ENCODE measurements at places on chromosomes 7 and 10.

GRCh38 chr10:78776756-78777155 lies 292.0 kb upstream of the ZMIZ1 start:
- no peak for DNase-seq

GRCh38 chr7:130292682-130293257 lies at the start of gene CPA4:
Gene CPA4, plus strand, starts transcription at chr7:130293161. Its CDS starts 20 bp downstream, at chr7:130293181.
- DNase-seq: no peak

- no peak for DNase-seq
These were observed 490.8 kb downstream of the IPMK start for GRCh38 chr10:57776688-57777432.

- DNase-seq: no peak
These were observed 49.5 kb downstream of the VSTM2A start for GRCh38 chr7:54591404-54592386.

- no peak for DNase-seq
These were observed 20.3 kb downstream of the NACAD start for GRCh38 chr7:45068236-45069023.

DNA sequence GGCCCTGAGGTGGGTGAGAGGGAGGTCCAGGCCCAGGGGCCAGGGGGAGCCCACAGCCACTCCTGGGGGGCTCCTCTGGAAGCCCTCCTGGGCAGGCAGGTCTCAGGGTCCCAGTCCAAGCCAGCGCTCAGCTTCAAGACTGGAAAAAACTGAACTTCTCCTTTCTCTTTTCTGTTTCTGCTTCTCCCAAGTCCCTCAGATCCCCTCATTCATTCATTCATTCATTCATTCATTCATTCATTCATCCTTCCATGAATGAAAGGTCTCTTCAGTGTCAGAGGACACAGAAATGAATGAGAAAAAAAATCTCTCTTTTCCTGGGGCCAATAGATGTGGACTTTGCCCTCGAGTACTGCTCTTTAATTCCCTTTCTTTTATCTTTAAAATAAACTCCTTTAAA lies 34.6 kb upstream of the PSMG3 start:
- no peak for DNase-seq

DNA sequence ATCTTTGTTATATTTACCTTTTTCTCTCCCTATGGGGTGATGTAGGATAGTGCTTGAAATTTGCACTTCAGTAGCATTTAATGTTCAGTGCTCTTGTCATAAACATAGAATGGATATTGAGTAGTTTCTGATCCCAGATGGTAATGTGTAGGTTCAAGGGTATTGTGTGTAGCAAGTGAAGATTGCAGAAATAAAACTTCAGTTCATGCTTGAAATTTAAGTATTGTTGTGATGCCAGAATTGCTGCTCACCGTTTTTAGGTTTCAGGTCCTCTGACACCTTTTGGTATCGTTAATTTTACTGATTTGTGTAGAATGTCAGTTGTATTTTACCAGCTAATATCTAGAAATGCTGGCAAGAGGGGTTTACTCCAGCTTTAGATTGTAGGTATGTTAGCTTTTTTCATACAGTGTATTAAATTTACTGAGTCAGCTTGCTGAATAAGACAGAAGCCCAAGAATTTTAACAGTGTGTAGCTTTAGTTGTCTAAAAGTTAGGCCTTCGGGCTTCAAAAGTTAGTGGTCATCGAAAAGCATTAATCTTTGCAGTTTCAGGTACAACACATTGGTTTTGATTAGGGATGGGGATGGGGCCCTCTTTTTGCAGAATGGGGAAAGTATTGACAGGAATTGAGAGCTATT lies 1.9 kb downstream of the PTEN start:
- DNase-seq: no peak

- DNase-seq: no peak
These were observed 23.7 kb downstream of the GSDME start for GRCh38 chr7:24733414-24734060.

DNA sequence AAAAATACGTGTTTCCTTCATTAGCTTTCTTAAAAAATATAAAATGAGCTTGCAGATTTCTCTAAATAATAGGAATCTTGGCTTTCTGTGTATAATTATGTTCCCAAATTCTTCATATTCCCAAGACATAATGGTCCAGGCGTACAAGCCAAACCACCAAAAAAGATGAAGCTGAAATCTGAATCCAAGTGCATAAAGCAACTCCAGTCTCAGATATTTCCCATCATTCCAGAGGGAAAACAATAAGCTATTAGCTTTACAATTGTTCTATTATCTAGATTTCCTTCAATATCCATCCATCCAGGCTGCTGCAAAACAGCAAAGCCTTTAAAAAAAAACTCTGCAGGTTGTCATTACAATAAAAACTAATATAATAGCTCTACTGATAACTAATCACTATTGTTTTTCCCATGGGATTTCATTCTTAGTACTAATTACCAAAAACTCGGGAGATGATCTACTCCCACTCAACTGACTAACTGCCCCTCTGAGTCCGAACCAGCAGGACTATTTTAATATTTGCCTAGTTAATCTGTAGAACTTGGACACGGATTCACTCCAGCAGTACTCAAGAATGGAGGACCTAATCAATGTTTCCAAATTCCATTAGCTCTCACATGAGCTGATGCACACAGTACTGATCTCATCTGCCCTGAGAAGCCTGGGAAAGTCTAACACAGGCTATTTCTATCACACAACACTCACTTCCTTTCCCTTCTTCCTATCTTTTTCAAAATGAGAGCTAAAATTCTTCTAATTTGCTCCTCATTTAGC lies 108.9 kb upstream of the ASAH2 start:
- no peak for DNase-seq

- DNase-seq: no peak
These were observed 2.3 kb downstream of the ABCB1 start for GRCh38 chr7:87598234-87599009.

DNA sequence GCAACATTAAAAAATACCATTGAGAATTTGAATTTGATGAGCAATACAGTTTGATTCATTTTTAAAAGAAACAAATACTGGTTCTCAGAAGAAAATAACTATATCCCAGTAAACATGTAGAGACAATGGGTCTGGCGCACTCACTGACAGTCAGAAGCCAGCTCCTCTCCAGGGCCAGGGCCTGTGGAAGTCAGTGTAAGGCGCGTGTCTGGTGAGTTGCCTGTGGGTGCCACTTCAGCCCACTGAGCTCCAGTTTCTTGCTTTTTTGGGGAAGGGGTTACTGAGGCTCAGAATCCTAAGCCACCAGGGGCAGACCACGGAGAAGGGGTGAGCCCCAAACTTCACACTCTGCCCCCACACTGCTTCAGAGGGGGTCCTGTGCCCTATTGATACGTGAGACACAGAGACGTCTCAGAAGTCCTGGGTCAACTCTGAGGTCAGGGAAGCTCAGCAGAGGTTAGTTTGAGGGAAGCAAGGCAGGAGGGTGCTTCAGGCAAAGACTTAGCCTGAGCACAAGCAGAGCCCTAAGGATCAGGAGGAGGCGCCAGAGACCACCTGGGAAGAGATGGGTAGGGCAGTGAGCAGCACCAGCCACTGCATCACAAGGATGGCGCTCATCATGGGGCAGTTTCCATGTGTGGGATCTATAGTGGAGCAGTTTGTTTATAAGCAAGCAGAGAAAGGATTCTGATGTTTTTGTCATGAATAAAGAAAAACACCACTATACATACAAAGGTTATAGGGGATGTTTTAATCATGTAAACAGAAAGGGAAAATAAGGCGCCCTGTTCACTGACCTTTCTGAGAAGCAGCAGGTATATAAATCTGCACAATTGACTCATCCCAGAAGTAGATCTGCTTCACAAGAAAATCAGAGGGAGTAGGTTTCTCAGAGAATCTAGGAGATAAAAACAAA lies 95.7 kb downstream of the PKD1L1 start:
- DNase-seq: no peak

DNA sequence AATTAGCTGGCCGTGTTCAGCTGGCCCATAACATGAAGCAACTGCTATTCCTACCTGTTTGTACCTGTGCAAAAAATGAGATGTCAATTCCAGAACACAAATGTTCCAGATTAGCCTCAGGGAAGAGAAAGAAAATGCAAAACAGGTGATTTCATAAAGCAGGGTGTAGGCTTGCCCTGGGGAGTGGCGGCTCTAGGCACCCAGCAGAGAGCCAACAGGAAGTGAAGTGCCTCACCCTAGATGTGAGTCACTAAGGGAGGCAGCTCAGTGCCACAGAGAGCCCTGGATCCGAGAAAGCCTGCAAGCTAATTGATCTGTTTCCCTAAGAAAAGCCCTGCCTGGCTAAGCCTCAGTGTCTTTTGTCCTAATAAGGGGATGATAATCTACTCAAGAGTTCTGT lies 240.0 kb downstream of the ARHGAP21 start:
- no peak for DNase-seq
